ENCODE measurements at places on chromosomes 7 and 10.

GRCh38 chr10:67790534-67791408 lies 47.2 kb downstream of the DNAJC12 start:
- peak; percentile 26 for DNase-seq

GRCh38 chr7:156158213-156158612 lies 345.9 kb upstream of the SHH start:
- no peak for DNase-seq

DNA sequence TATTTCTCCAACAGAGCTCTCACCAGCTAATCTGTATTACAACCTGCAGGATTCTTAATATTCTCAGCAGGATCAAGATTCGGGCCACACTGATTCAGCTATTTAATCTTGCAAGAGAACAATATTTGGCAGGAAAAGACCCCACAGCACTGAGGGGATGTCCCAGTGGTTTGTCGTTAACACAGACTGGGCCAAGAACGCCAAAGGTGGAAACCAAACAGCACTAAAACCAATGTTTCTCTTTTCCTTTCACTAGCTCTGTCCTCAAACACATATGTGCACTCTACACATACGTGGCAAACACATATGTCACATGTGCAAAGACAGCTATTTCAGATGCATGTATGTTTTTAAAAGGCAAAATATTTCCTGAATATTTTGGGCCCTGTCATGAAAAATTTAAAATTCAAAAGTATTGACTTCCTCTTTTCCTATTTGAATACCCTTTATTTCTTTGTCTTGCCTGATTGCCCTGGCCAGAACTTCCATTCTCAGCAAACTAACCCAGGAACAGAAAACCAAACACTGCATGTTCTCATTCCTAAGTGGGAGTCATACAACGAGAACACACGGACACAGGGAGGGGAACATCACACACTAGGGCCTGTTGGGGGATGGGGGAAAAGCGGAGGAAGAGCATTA lies 51.7 kb upstream of the NEBL start:
- no peak for DNase-seq

GRCh38 chr10:17217631-17218232 lies 10.3 kb upstream of the VIM start:
- DNase-seq, result no peak

- no peak for DNase-seq
Observed at GRCh38 chr10:38050212-38050611, 39.7 kb downstream of the ZNF33A start.

DNA sequence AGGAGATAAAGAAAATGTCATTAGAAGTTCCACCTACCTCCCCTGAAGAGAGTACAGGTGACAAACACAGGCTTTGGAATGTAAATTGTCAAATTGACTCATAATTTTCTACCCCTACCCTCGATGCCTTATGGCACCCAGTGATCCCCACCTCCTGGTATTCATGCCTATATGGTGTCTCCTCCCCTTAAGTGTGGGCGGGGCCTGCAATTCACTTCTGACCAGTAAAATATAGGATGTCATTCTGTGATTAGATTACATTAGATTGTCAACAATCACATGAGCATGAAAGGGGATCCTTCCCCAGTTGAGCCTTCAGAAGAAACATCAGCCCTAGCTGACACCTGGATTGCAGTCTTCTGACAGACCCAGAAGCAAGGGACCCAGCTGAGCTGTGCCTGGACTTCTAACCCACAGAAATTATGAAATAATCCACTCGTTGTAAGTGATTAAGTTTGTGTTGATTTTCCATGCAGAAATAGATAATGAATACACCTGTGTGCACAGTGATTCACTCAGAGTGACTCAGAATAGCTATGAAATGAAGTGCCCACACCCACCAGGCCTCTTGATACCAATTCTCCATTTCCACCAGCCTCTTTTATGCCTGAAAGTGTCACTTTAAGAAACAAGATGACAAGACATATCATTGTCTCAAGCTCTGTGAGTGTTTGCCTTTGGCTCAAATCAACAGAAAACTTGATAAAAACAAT lies 8.5 kb upstream of the SLC39A12 start:
- no peak for DNase-seq

GRCh38 chr10:61559615-61560014 lies 103.1 kb upstream of the CABCOCO1 start:
- DNase-seq, result no peak

GRCh38 chr7:44762726-44763522 lies 14.3 kb downstream of the ZMIZ2 start:
- no peak for DNase-seq

GRCh38 chr7:157901166-157901565 lies 564.4 kb downstream of the DNAJB6 start:
- DNase-seq, result no peak

- DNase-seq, result no peak
Observed at GRCh38 chr7:130910949-130911944, 177.2 kb upstream of the KLF14 start.

DNA sequence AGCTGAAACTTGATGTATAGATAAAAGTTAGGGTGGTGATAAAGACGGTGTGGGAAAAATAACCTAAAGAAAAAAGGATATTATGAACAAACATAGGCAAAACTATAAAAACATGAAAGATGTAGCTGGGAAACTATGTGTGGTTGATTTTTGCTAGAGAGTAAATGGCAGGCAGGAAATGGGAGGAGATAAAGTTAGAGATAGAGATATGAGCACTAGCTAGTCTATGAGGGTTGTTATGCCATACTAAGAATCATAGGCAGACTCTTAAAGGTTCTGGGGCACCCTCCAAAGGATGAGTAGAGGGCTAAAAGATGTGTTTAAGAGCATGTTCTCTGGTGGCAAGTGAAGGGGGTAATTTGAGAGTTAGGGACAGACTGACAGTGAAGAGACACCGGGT lies 1109.2 kb downstream of the GATA3 start:
- DNase-seq, result no peak

DNA sequence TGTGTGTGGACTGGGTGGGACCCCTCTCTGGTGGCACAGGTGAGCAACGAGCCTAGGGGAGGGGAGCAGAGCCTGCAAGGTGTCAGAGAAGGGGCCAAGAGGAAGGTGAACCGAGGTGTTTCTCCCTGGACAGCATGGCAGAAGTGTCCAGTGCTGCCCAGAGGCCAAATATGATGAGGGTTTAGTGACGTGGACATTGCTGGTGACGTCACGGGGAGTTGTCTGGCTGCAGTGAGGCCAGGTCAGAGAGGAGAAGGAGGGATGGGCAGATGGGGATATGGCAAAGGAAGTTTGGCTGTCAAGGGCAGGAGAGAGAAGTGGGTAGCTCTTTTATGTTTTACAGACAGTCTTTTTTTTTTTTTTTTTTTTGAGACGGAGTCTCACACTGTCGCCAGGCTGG lies 2.6 kb upstream of the ZNF853 start:
- DNase-seq, result no peak

GRCh38 chr7:12794722-12795302 lies 107.4 kb downstream of the ARL4A start:
- no peak for DNase-seq

GRCh38 chr7:13115855-13116254 lies 428.4 kb downstream of the ARL4A start:
- no peak for DNase-seq

DNA sequence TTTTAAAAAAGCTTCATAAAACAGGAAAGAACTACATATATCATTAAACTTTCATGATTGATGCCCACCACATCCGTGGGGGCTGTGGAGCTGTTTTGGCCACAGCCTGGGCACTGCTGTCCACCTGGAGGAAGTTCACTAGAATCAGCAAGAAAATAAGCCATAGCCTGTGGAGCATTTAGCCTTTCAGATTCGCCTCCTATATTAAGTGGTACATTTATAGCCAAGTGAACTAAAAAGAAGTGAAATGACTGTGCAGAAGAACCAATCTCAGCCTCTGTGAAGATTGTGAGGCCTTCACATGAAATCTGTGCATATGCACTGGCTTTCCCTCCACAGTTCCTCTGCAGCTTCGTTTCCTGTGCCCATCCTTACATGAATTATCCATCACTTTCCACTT lies 23.5 kb downstream of the WNT16 start:
- DNase-seq, result no peak

DNA sequence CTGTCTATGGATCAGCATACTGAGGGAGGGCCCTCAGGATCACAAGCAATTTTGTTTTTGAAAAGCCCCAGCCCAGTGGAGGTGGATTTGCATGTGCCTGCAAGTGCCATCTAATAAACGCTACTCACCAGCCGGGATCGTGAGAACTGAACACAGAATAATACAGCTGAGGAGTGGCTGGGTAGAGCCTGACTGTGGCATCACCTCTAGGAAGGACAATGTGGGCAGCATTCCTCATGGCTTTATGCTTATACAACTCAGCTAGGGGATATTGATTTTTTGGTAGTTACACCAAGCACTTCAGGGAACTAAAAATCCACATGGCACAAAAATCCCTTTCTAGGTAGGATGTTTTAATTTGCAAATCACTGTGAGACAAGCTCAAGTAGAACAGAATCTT lies 72.7 kb upstream of the PALS2 start:
- no peak for DNase-seq

DNA sequence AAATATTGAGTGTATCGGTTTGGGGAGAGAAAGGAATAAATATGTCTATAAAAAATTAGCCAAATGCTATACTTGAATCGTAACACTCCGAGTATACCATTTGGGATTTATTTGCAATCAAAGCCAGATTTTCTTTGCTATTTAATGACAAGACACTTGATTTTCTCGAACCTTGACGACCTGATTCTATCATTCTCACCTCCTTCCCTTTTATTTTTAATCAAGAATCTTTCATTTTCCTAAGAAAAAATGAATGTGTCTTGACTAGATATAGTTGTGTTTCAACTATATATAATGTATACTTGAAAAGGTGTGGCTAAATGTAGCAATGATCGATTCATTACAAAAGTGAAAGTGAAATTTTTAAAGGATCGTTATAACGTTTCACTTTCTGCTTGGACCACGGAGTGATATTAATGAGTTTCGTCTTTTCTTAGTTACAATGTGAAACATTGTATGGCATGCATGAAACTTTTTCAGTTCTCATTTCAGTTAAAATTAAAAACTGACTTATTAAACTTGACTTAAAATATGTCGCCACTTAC lies 562 bp downstream of the NUB1 start:
- DNase-seq, result no peak

DNA sequence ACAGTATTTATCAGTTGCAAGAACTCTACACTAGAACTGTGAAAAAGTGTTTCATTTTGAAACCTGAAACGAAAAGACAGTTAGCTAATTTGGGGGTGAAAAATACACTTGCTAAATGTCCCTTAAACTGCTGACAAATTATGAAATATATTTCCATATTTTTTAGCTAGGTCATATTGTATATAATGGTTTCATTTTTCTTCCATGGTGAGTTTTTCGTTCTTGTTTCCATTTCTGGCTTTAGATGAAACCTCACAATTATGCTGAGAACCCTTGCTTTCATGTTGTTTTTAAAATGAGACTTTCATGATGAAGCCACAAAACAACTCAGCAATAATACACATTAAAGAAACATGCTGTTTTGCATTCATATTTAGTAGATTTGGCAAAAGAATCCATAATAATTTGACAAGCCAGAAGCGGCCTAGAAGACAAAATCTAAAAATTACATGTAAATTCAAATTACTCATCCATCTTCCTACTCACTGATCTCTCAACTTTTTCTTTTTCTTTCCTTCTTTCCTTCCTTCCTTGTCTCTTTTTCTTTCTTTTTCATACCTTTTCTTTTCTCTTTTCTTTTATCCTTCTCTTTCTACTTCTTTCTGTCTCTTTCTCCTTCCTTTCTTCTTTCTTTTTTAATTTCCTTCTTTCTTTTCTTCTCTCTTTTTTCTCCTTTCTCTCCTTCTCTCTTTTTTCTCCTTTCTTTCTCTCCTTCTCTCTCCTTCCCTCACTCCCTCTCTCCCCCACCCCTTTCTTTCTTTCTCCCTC lies 46.5 kb upstream of the ITGB8 start:
- DNase-seq, result no peak

- no peak for DNase-seq
Observed at GRCh38 chr10:1576467-1577372, 160.6 kb downstream of the ADARB2 start.

DNA sequence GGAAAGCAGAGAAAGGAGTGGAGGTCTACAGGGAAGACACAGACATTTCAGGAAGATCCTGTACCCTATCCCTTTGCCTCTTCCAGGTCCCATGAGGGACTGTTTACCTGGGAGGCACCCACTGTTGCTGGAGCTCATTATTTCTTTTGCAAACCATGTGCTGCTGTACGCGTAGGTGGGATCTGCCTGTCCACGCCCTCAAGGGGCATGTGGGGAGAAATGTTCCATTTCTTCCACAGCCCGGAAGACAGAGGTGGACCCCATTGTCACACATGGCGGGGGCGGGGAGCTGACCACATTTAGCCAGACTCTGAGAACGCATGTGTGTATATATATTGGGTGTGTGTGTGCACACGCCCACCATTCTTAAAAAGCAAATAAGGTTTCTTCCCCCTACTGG lies 2.0 kb downstream of the PLXNA4 start:
- DNase-seq, result no peak

DNA sequence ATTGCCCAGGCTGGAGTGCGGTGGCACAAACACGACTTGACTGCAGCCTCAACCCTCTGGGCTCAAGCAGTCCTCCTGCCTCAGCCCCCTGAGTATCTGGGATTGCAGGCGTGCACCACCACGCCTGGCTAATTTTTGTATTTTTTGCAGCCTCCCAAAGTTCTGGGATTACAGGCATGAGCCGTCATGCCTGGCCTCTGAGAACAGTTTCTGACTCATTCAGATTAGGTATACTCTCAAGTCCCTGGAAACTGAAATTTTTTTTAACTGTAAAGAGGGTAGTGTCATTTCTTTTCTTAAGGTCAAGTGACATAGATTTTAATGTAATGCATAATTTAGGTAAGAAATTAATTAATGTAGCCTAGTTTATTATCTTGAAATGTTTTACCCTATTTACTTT lies 104.7 kb downstream of the SEPTIN7 start:
- no peak for DNase-seq

DNA sequence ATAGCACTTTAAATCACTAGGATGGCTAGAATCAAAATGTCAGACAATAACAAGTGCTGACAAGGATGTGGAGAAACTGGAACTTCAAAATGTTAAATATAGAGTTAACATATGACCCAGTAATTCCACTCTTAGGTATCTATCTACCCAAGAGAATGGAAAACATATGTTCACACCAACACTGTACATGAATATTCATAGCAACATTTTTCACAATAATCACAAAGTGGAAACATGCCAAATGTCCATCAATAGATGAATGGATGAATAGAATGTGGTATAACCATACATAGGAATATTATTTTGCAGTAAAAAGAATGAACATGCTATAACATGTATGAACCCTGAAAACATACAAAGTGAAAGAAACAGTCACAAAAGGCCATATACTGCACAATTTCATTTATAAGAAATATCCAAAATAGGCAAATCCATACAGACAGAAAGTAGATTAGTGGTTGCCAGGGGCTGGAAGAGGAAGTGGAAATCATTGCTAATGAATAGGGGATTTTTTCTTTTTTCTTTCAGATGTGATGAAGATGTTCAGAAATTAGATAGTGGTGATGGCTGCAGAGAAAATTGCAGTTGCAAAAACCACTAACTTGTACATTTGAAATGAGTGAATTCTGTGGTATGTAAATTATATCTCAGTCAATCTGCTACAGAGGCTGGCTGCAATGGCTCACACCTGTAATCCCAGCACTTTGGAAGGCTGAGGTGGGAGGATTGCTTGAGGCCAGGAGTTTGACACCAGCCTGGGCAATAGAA lies 93.0 kb downstream of the CPVL start:
- DNase-seq, result no peak

- DNase-seq, result no peak
Observed at GRCh38 chr10:127610816-127611215, 61.7 kb downstream of the NPS start.
